ENCODE measurements at places on chromosomes 2 and 18. TPM values are rescaled to one million over a fixed set of nuclear protein-coding genes. Genes with fewer than 3 reads are reported as not detected.

Gene C2orf72
- 7.6 TPM for total RNA-seq

Gene BMP10
- not detected for total RNA-seq

Gene ODC1
- 170 TPM for total RNA-seq

Gene GPR39
- total RNA-seq = 9.0 TPM

Gene TTN
- total RNA-seq = under 0.01 TPM
